ENCODE measurements at places on chromosomes 3 and 15. TPM values are rescaled to one million over a fixed set of nuclear protein-coding genes. Genes with fewer than 3 reads are reported as not detected.

ERICH6 gene
- not detected for total RNA-seq

PROK2 gene
- not detected for total RNA-seq

IGF1R gene
- 93.5 TPM for total RNA-seq

MORC1 gene
- total RNA-seq: not detected

RTP3 gene
- total RNA-seq: not detected

DNAJA4 gene
- 3.9 TPM for total RNA-seq
